ENCODE measurements at places on chromosomes 6 and 20.

GRCh38 chr6:141024526-141024925 lies 1108.2 kb upstream of the GJE1 start:
- no peak for DNase-seq

DNA sequence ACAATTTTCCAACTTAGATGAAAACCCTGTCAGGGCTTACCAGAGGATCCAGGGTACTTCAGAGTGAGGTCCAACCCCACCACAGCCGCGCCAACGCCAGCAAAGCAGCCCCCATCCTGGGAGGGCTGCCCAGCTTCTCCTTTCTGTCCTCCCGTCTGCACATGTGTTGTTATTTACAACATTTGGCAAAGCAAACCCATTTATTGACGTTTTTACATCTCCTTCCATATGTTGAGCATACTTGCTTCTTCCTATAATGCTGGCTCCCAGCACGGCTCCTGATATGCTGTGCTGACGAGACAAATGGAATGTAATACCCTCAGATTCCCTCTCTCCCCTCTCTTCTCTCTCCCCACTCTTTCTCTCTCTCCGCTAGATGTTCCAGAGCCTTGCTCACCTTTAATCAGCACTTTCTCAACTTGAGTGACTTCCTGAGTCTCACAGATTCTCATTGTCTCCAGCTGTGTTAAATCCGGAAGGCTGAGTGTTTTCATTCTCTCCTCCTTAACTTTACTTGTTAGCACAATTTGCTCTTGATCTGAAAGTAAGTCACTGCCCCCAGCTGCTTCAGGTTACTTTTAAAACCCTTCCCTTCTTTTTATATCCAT lies 22.7 kb downstream of the RCAN2 start:
- no peak for DNase-seq

- DNase-seq, result no peak
Observed at GRCh38 chr20:35563834-35564233, 22.0 kb downstream of the ERGIC3 start.

DNA sequence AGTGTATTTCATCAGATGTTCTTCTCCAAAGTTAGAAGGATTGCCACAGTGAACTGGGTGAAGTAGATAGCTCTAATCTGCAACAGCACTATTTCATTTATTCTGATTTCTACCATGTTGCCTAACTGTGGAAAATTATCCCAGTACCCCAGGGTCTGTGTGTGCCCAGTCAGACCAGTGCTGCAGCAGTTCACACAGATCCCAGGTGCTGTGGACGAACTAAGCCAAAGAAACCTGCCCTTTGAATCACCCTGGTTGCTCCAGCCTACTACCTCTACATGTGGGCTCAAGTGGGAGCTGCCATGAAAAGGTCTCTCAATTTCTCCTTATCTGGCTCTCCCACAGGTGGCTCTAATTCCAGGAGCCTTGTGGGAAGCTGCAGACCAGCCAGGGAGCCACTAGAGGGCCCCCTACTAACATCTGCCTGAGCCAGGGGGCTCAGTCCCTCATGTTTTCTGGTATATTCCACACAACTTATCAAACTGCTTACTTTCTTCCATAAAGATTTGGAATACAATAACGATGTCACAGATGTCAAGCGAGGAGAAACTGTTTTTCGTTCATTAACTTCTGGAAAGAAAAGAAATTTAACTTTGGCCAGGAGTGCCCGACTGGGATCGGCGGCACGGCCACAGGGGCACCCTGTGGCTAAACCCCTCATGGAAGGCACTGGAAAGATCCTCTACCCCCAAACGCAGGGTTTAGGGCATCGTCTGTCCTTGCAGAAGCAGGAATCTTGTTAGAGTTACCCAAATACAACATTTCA lies 31.6 kb upstream of the LY86 start:
- DNase-seq, result peak; percentile 91

DNA sequence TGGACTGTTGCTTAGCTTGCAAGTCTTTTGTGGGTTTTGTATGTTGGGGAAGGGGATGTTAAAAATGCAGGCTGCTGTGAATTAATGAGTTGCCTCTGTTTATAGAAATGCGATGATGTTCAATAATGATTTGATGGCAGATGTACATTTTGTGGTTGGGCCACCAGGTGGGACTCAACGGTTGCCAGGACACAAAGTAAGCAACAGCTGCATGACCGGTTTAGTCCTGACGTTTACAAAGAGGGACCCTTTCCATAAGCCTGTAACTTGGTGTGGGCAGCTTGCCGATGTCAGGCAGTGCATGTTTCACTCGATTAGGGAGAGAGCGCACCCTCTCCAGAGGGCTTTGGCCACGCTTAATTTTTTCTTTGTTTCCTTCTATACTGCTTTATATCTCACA lies 1.3 kb downstream of the BTBD3 start:
- peak; percentile 58 for DNase-seq

DNA sequence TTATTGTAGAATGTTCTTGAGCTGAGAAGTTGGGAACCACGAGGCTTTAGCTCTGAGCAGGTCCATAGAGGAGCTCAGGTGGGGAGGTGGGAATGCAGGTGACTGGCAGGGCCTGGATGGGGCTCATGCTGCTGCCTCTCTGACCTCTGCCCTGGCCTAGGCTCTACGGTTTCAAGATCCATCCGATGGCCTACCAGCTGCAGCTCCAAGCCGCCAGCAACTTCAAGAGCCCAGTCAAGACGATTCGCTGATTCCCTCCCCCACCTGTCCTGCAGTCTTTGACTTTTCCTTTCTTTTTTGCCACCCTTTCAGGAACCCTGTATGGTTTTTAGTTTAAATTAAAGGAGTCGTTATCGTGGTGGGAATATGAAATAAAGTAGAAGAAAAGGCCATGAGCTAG lies at the start of gene LY6G5B:
Gene LY6G5B (plus strand): TSS at position 301 of the 400 bp plus-strand sequence. CDS start 975 bp downstream, outside the sequence.
- no peak for DNase-seq

Measured in NCI-H1694 treated with DMSO at 0.1 percent for 48 hours (cell line).